ENCODE measurements at places on chromosomes 16 and 17.

- DNase-seq, result peak; percentile 67
These were observed 192.4 kb downstream of the SEC14L1 start for GRCh38 chr17:77332981-77333685.

GRCh38 chr17:56868716-56869115, 34.8 kb downstream of the DGKE start:
- no peak for DNase-seq

- DNase-seq, result no peak
These were observed 106.7 kb upstream of the FOXF1 start for GRCh38 chr16:86403541-86404163.

GRCh38 chr17:46862949-46863348, 11.6 kb downstream of the WNT9B start:
- DNase-seq, result no peak

DNA sequence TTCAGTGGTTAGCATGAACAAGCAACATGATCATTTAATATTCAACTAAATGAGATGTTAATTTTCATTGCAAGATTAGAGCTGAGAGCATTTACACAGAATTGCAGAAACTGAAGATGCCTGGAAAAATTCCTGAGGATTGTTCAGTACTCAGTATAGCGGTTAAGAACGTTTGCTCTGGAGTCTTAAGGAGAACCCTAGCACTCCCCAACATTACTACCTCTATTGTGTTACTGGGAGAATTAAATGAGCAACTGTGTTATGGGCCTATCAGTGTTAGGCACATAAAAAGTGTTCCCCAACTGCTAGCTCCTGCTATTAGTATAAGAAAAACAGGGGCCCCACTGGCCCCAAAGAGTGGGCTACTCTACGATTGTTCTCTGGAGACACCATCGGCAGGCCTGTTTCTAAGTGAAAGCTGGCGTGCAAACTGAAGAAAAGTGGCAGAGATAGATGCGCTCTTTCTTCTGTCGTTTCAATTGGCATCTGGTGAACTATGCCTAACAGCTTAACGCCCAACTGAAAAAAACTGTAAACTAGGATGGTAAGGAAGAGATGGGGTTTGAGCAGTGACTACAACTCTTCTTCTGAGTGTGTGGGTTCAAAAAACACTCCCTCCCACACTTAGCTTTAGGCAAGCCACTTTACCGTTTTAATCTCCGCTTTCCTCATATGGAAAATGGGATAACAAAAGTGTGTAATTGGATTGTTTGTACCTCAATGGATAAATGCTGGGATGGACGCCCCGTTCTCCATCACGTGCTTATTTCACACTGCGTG, 1.3 kb downstream of the CDR2 start:
- peak; percentile 20 for DNase-seq

GRCh38 chr17:37494401-37494831, 4.7 kb downstream of the DUSP14 start:
- peak; percentile 49 for DNase-seq
